Right renal cortex interstitium (tissue), 3 donors: ENCODE measurements at places on chromosomes 3 and 15. TPM values are rescaled to one million over a fixed set of nuclear protein-coding genes. Genes with fewer than 3 reads are reported as not detected.

- DNase-seq: no peak
Observed at GRCh38 chr15:53644660-53645059, 114.8 kb downstream of the WDR72 start.

- no peak for DNase-seq
Observed at GRCh38 chr3:185582871-185583270, 3.2 kb upstream of the SENP2 start.

DNA sequence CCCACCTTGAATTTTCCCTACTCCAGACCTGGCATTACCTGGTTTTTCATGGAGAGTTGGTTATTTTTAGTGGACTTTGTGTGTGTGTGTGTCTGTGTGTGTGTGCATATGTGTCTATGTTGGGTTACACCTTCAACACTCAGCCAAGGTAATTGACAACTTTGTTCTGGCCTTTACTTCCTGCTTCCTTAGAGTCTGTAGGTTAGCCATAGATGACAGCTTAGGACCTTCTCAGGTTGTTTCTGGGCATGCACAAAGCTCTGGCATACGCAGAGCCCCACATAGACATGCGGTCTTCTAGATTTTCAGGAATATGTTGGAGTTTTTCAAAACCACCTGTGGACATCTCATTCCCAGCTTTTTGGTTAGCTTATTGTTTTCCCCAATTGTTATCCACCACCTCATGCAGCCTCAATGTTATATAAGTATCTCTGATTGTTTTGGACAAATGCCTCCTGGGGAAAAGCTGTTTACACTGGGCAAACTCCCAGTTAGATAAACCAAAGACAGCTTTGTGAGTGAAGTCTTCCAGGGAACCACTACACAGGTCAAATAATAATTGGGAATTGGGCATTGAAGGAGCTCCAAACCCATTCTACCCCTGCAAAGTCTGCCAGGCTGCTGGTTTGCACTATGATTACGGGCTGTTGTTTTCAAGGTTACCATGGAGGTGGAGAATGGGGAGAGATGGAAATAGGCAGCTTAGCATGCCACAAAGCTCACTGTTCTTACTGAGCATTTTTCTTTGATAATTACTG lies 201.2 kb downstream of the ADAMTSL3 start:
- DNase-seq: no peak

- DNase-seq: no peak
Observed at GRCh38 chr3:190865828-190866227, 3.3 kb upstream of the GMNC start.

DNA sequence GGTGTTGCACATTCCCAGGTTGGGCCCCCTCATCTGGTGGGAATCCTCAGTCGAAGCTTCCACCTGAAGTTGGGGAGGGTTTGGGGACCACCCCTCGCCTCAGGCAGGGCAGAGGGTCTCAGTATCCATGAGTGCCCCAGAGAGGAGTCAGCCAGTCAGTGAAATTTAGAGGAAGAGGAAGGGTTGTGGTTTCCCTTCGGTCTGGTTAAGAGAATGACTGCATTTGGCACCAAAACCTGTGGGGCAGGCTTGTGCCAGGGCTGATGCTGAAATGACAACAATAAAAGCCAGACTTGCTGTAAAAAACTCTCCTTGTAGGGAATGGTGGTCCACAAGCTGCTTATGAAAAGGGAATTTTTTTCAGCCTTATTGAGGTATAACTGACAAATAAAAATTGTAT lies 22.6 kb downstream of the LMCD1 start:
- no peak for DNase-seq

- DNase-seq: no peak
Observed at GRCh38 chr3:188530226-188530625, 376.3 kb downstream of the LPP start.

- DNase-seq: no peak
Observed at GRCh38 chr3:21613372-21614070, 137.5 kb downstream of the ZNF385D start.

DNA sequence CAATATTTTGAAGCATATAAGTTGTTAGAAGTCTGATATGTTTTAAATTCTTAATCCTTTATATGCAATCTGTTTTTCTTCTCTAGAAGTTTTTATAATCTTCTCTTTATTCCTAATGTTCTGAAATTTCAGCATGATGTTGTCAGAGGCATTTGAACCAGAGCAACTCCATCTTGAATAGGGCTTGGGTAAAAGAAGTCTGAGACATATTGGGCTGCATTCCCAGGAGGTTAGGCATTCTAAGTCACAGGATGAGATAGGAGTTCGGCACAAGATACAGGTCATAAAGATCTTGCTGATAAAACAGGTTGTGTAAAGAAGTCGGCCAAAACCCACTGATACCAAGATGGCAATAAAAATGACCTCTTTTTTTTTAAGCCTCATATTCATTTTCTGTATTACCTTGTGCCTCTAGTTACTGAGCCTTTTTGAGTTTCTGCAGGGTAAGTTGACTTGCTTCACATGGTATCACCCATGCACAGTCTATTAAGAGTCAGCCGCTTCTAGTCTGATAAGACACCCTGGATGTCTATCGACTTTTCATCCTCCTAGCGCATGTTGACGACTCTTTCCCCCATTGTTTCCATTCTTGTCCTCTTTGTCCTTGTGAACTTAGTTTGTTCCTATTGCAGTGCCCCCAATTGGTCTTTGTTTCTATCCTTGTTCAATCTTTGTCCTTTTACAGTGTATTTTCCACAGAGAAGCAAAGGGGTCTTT lies 80.8 kb upstream of the RNU6-1 start:
- DNase-seq: no peak

DNA sequence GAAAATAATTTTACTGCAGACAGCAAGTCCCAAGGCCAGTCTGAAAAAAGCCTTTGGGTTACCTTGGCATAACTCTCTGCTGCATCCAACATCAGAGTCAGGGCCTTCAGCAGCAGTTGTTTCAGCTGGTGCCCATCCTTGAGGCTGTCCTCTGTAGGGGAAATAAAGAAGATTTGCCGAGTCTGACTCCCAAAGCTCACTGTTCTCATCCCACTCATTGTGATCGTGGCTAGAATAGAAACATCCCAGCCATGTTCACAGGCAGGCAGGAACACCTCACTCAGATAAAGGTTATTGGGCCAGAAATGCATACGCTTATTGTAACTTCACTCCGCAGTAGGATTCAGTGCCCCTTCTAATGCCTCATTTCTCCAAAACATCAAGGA lies 29.2 kb downstream of the EIF3J start:
- no peak for DNase-seq

DNA sequence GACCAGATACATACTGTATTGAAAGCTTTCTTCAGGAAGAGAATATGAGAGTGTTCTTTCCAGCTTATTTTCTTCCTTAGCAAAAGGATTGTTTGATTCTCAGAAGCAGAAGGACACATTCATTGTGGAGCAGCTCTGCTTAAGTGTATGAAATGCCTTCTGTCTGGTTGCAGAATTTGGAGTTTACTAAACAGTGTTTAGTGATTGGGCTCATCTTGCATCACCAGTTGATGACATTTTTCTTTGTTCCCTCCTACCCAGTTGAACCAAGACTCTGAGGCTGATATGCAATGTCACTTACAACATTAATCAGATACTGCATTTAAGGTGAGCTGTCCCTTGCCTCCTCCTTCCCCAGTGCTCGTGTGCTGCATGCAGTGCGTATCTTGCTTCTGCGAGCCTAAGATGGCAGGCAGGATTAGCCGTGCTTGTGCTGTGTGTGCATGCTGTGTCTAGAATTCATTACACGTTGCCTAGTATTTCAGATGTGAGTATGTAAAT lies 18.4 kb downstream of the ZBTB38 start:
- no peak for DNase-seq

DNA sequence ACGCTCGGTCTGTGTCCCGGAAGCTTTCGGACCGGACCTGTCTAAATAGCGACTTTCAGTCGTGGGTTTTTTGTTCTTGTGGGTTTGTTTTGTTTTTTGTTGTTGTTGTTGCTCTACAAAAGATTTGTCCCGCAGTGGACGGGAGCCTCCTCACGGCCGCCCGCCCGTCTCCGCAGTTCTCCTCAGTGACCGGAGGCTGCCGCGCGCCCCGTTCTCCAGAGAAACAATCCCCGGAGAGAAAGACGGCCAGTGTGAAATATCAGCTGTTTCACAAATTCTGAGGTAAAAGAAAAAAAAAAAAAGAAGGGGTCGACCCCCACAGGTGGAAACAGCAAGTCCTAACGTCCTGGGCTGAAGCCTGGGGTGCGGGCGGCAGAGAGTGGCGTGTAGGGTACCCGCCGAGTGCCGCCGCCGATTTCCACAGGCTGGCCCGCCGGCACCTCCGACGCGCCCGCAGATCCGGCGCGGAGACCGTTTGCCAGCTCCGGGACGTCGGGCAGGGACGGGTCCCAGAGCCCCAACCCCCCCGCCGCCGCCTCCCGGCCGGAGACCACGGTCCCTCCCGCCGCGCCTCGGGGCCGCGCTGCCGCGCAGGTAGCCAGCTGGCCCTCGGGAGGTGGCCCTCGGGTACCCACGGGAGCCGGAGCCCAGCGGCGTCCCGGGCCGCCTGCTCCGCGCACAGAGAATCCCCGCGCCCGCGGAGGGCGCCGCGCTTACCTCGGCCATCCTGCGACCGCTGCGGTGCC lies 478 bp downstream of the BNC1 start:
- no peak for DNase-seq

DNA sequence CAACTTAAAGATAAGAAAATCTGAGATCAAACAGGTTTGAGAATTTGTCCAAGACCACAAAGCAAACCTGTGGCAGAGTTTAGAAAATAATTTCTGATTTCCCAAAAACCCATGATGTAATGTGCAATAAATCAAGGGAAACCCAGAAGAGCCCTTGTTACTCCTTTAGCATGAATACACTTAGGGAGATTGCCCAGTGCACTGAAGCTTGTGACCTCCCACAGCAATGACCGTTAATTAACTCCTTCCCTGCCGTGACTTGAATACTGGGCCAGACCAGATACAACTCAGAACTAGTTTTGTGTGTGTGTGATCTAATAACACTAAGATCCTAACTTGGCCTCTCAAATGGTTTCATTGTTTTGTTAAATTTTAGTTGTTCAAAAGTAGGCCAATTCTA lies 2.5 kb downstream of the PRKAR2A start:
- DNase-seq: no peak

The COL6A6 gene
- 1.6 TPM for polyA plus RNA-seq

The RGMA gene
- 6.4 TPM for polyA plus RNA-seq

The ZPLD1 gene
- polyA plus RNA-seq: 0.62 TPM

The NEK11 gene
- 19.2 TPM for polyA plus RNA-seq

The SLC28A2 gene
- polyA plus RNA-seq: 0.40 TPM
